H1 (cell line): ENCODE measurements at places on chromosomes 1 and 21.

DNA sequence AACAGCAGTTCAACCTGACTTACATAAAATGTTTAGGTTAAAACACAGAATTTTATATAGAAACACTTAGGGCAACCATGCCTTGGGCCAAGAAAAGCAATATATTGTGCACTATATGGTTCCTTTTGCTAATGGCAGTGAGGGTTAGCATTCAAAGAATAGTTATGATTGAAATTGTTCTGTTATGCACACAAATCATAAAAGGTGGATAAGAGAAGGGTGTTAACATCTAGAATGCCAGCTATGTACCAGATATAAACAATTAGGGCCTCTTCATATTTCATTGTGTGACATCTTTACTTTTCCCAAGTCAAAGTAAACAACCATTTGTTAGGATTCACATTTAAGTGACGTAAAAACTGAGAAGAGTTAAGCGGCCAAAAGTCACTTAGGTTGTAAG lies 308.0 kb upstream of the B3GALT2 start:
- H3K4me3 ChIP-seq, result no peak overlapping the region
- no peaks in the 10 kb centered on the region for H3K36me3 ChIP-seq
- no peaks in the 10 kb centered on the region for H3K4me1 ChIP-seq
- no peak overlapping the region for H3K27ac ChIP-seq
- DNase-seq, result no peak
- H3K27me3 ChIP-seq, result no peaks in the 10 kb centered on the region

- no peak for DNase-seq
- H3K4me1 ChIP-seq, result no peaks in the 10 kb centered on the region
- H3K27ac ChIP-seq, result peak overlapping the region; percentile 33; the same call in 1 of the 2 replicates
Measured at GRCh38 chr21:37642493-37642892, 273.8 kb downstream of the KCNJ6 start.

- no peak for DNase-seq
- no peak overlapping the region for H3K27ac ChIP-seq
- H3K4me3 ChIP-seq, result no peak overlapping the region
- no peaks in the 10 kb centered on the region for H3K27me3 ChIP-seq
- H3K4me1 ChIP-seq, result no peaks in the 10 kb centered on the region
- H3K36me3 ChIP-seq, result peaks cover 26% of the 10 kb centered on the region
Measured at GRCh38 chr1:151187205-151187604, 2.8 kb downstream of the VPS72 start.

GRCh38 chr21:29418813-29419212 lies 120.1 kb downstream of the BACH1 start:
- no peaks in the 10 kb centered on the region for H3K4me1 ChIP-seq
- H3K36me3 ChIP-seq, result no peaks in the 10 kb centered on the region
- no peaks in the 10 kb centered on the region for H3K27me3 ChIP-seq
- no peak for DNase-seq

DNA sequence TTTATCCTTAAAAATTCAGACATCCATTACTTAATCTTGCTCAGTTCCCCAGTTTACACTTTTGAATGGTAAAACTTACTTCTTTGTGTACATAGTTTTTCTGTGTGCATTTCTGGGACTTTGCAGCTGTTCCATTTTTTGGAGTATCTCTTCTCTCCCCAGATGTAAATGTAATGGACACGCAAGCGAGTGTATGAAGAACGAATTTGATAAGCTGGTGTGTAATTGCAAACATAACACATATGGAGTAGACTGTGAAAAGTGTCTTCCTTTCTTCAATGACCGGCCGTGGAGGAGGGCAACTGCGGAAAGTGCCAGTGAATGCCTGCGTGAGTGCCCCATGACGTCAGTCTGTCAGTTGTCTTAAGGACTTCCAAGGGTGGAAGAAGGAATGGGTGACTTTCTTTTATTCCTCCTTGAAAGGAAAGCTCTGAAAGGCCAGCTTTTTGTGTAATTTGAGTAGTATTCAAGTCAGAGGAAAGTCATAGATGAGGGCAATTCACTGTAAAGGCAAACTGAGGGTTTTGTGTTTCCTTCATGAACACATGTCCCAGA lies 75.7 kb upstream of the LAMC2 start:
- no peak overlapping the region for H3K27ac ChIP-seq
- no peak for DNase-seq
- no peaks in the 10 kb centered on the region for H3K36me3 ChIP-seq
- peaks cover 11% of the 10 kb centered on the region for H3K4me1 ChIP-seq
- H3K27me3 ChIP-seq, result no peaks in the 10 kb centered on the region
- no peak overlapping the region for H3K4me3 ChIP-seq

GRCh38 chr1:176577646-176578197 lies 114.7 kb downstream of the PAPPA2 start:
- H3K4me3 ChIP-seq, result no peak overlapping the region
- H3K36me3 ChIP-seq, result no peaks in the 10 kb centered on the region
- H3K4me1 ChIP-seq, result no peaks in the 10 kb centered on the region
- H3K27me3 ChIP-seq, result no peaks in the 10 kb centered on the region

- no peak overlapping the region for H3K4me3 ChIP-seq
- no peak overlapping the region for H3K27ac ChIP-seq
- H3K27me3 ChIP-seq, result no peaks in the 10 kb centered on the region
- H3K4me1 ChIP-seq, result no peaks in the 10 kb centered on the region
Measured at GRCh38 chr1:17255336-17255735, 6.4 kb downstream of the PADI3 start.

DNA sequence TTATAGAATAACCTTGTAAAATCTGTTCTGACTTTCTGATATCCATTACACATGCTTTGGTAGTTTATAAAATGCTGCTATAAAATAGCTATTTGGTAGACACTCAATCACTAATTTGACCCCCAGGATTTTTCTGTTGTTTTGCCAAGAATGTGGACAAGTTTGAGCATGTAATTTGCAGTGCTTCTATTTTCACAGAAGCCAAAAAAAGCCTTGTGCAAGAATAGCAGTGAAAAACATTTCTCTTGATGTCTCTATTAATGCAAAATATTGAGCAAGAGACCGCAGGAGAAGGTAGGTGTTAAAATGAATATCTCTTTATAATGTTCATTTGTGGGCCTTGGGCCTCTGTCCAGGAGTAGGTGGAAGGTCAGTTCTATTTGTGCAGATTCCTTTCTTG lies 22.5 kb downstream of the MAP3K7CL start:
- H3K27ac ChIP-seq, result no peak overlapping the region
- no peaks in the 10 kb centered on the region for H3K36me3 ChIP-seq
- H3K4me1 ChIP-seq, result no peaks in the 10 kb centered on the region
- no peak for DNase-seq
- no peak overlapping the region for H3K4me3 ChIP-seq

DNA sequence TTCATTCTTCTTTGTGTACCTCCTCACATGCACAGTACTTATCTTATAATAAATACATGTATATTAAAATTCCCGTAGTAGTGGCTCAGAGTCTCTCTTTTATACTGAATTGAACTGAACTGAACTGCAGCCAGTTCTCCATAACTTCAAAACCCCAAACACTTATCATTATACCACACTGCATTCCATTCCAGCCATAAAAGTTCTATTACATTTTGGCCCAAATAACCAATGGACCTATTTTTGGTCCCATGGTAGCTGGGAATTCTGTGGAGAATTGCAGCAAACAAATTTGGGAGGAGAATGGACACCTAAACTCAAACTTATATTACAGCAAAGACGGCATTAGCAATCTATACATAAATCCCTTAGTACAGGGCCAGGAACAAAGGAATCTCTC lies 86.6 kb upstream of the C1orf87 start:
- no peak overlapping the region for H3K27ac ChIP-seq
- H3K4me1 ChIP-seq, result no peaks in the 10 kb centered on the region
- H3K36me3 ChIP-seq, result no peaks in the 10 kb centered on the region
- H3K4me3 ChIP-seq, result no peak overlapping the region
- H3K27me3 ChIP-seq, result no peaks in the 10 kb centered on the region
- DNase-seq, result no peak

DNA sequence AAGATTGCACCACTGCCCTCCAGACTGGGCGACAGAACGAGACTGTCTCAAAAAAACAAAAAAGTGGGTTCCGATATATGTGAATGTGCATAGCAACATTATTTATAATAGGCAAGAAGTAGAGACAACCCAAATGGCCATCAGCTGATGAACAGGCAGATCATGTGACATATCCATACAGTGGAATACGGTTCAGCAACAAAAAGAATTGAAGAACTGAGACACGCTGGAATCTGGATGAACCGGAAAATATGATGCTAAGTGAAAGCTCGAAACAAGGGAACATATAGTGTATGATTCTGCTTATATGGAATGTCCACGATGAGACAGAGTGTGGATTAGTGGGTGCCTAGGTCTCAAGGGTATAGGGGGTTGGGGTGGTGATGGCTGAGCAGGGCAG lies 28.5 kb upstream of the MORC3 start:
- no peak for DNase-seq
- no peaks in the 10 kb centered on the region for H3K4me1 ChIP-seq
- no peaks in the 10 kb centered on the region for H3K36me3 ChIP-seq
- no peak overlapping the region for H3K4me3 ChIP-seq

DNA sequence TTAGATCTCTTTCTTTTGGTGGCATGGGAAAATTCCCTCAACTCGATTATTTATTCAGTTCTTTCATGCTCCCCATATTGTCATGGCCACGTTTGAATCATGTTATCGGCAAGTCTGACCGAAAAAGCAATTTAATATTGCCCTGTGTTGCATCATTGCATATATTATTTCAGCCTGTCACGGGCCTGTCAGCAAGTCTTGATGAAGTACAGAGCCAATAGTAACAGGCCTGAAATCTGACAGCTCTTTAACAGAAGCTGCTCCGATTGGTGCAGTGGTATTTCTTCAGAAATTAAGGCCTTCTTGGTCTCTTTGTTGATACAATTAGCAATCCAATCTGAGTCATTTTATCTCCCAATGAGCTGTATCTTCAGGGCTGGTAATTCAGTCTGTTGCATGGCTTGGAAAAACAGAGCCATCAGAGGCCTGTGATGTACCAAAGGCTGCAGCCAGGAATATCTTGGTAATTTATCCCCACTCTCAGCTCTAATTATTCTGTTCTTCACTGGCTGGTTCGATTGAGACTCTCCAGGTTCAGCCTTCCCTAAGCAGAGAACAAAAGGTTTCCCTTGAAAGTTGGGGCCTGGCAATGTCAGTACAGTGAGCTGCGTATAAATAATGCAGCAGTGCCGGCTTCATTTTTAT lies 149.5 kb downstream of the FGGY start:
- H3K27me3 ChIP-seq, result no peaks in the 10 kb centered on the region
- no peak overlapping the region for H3K4me3 ChIP-seq
- no peaks in the 10 kb centered on the region; the same call in 1 of the 2 replicates for H3K4me1 ChIP-seq

DNA sequence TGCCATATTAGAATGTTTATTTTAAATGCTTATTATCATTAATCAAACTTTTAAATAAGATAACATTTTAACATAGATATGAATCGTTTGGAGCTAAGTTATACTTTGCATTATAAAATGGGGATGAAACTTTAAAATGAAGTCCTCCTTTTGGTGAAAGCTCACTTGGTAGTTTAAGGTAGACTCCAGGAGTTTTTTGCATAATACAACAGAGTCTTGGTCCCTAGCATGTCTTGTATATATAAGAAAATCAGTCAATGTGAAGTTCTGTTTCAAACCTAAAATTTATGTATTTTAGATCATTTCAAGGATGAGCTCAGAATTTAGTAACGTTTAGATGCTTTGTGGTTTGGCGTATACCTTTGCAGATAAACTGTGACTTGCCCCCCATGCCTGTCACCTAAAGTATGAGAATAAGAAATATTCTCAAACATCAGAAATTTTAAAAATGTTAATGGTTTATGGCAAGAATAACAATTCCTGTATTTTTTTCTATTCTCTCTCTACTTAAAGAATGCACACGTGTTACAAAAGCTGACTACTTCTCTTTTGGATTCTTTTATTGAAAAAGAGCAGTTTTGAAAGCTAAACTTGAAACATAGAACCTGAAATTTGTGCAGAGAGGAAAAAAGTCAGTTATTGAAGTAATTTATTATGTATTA lies 3.8 kb downstream of the NFIA start:
- no peak for DNase-seq
- H3K36me3 ChIP-seq, result no peaks in the 10 kb centered on the region
- H3K27me3 ChIP-seq, result peaks cover 39% of the 10 kb centered on the region
- no peak overlapping the region for H3K27ac ChIP-seq
- H3K4me1 ChIP-seq, result peaks cover 4% of the 10 kb centered on the region
- no peak overlapping the region for H3K4me3 ChIP-seq

DNA sequence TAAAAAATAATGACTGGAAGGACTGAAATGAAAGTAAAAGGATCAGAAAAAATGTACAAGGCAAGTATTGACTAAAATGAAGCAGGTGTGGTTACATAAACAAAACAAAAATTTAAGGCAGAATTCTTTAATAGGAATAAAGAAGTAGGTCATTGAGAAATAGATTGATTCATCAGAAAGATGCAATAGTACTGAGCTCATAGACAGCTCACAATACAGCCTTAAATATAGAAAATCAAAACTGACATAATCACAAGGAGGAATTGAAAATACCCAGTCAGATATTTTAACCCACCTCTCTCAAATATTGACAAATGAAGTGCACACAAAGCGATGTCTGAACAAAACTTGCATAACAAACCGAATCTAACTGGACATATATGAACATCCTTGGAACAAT lies 366.8 kb upstream of the DPYD start:
- no peaks in the 10 kb centered on the region for H3K27me3 ChIP-seq
- H3K4me3 ChIP-seq, result no peak overlapping the region
- DNase-seq, result no peak

DNA sequence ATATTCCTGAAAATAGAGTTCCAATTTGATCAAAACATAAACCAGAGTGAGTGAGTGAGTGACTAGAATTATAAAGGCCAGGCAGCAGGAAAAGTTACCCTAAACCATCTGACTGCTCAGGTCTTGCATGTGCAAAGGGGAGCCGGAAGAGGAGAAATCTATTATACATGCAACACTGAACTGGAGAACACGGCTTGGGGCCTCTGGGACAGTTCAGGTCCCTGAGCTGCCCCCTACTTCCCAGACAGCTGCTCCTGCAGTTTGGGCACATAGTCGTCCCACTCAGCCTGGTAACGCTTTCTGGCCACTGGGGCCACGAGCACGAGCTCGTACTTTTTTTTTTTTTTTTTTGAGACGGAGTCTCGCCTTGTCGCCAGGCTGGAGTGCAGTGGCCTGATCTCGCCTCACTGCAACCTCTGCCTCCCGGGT lies 40.1 kb downstream of the PTPRC start:
- no peak overlapping the region for H3K27ac ChIP-seq
- no peaks in the 10 kb centered on the region for H3K27me3 ChIP-seq
- no peak for DNase-seq
- H3K36me3 ChIP-seq, result no peaks in the 10 kb centered on the region
- no peak overlapping the region for H3K4me3 ChIP-seq
- no peaks in the 10 kb centered on the region for H3K4me1 ChIP-seq

- H3K4me3 ChIP-seq, result no peak overlapping the region
- no peaks in the 10 kb centered on the region for H3K36me3 ChIP-seq
- DNase-seq, result no peak
- no peaks in the 10 kb centered on the region; the same call in 1 of the 2 replicates for H3K4me1 ChIP-seq
- H3K27me3 ChIP-seq, result no peaks in the 10 kb centered on the region
Measured at GRCh38 chr1:222543817-222544216, 4.1 kb downstream of the HHIPL2 start.

- no peak overlapping the region for H3K27ac ChIP-seq
- no peaks in the 10 kb centered on the region for H3K36me3 ChIP-seq
- DNase-seq, result no peak
Measured at GRCh38 chr1:24987424-24987823, 57.3 kb upstream of the RUNX3 start.
